ENCODE measurements at places on chromosomes 1 and 21. TPM values are rescaled to one million over a fixed set of nuclear protein-coding genes. Genes with fewer than 3 reads are reported as not detected.
A peak's percentile ranks its signal among the peaks of the same experiment; 100 is the strongest.

NHLH1 gene
- total RNA-seq = 0.23 TPM

DNA sequence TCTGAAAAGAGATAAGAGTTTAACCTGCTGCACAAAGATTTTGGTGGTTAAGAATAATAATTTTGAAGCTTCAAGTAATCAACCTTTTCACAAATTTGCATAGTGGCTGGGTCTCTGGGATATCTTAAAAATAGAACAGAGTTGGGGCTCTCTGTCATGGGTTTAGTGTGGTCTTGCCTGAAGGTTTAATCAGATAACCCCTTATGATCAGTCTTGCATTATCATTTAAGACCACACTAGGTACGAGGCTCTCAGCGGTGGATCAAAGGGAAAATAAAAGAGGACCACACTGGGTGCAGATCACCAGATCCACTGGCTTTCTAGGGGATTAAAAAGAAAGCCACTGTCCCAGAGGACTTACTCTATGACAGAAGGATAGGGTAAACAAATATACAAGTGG is 19.5 kb downstream of the LRRC8C start:
- no peak for DNase-seq
- no peaks in the 10 kb centered on the region for H3K36me3 ChIP-seq
- no peaks in the 10 kb centered on the region for H3K27me3 ChIP-seq
- H3K27ac ChIP-seq = no peak overlapping the region
- no peak overlapping the region for H3K4me3 ChIP-seq
- H3K4me1 ChIP-seq = peaks cover 84% of the 10 kb centered on the region

DNA sequence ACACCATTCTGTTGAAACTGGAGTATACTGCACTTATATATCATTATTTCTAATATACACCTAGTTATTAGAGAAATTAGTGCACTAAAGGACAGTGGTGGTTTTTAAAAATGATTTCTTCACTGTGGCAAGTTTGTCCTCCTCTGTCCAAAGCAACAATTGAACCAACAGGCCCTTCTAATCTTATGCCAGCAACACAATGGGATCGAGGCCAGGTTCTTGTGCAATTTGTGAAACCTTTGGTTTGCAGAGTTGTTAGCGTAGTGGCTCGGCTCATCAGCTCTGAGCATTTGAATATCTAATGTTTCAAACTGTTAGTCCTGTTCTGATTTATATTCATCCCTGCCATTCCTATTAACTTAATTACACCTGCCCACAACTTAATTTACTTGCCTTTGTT is 9.9 kb upstream of the LRRC39 start:
- H3K36me3 ChIP-seq = peaks cover 32% of the 10 kb centered on the region
- DNase-seq = no peak
- no peaks in the 10 kb centered on the region for H3K27me3 ChIP-seq
- H3K27ac ChIP-seq = no peak overlapping the region

GRCh38 chr1:203189951-203190352 is 3.4 kb upstream of the CHI3L1 start:
- H3K36me3 ChIP-seq = no peaks in the 10 kb centered on the region
- H3K4me1 ChIP-seq = peaks cover 36% of the 10 kb centered on the region
- no peaks in the 10 kb centered on the region for H3K27me3 ChIP-seq
- no peak overlapping the region for H3K27ac ChIP-seq

DNA sequence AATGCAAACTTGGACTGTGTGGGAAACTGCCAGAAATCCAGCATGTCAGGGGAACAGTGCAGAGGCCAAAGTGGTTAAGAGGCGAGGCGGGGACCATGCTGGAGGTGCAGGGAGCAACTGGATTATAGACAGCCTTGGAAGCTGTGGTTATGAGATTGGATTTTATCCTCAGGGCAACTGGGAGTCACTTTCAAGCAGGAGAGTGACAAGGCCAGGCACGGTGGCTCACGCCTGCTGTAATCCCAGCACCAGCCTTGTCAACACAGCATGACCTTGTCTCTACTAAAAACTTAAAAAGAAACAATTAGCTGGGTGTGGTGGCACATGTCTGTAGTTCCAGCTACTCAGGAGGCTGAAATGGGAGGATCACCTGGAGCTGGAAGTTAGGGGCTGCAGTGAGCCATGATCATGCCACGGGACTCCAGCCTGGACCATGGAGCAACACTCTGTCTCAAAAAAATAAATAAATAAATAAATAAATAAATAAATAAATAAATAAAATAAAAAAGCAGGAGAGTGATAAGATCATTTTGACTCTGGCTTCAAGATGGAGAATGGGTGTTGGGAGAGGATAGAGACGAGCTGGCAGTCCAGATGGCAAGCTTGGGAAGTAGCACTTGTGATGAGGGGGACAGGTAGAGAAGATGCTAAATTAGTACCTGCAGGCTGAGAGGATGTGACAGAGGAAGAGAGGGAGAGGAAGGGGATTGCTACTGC is 3.5 kb downstream of the HAPLN2 start:
- H3K27ac ChIP-seq = no peak overlapping the region
- H3K4me3 ChIP-seq = no peak overlapping the region
- no peak for DNase-seq

DNA sequence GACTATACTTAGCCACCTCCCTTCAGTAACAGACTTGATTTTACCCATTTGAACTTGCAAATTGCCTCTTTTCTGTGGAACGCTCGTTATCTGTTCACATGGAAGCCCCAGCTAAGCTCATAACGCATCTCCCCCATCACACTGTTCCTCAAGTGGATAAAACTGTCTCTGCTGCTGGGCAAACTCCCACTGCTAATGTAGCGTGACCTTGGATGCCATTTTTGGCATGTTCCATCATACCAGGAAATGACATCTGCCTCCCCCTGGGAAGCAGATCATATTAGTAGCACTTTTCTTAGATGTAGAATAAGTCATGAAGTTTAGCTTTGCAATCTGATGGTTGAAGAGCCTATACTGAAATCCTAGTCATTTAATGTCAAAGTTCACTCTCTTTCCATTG is 528.7 kb upstream of the PLXNA2 start:
- H3K27me3 ChIP-seq = no peaks in the 10 kb centered on the region
- H3K36me3 ChIP-seq = no peaks in the 10 kb centered on the region
- no peak overlapping the region for H3K27ac ChIP-seq
- no peak for DNase-seq
- no peaks in the 10 kb centered on the region for H3K4me1 ChIP-seq

DNA sequence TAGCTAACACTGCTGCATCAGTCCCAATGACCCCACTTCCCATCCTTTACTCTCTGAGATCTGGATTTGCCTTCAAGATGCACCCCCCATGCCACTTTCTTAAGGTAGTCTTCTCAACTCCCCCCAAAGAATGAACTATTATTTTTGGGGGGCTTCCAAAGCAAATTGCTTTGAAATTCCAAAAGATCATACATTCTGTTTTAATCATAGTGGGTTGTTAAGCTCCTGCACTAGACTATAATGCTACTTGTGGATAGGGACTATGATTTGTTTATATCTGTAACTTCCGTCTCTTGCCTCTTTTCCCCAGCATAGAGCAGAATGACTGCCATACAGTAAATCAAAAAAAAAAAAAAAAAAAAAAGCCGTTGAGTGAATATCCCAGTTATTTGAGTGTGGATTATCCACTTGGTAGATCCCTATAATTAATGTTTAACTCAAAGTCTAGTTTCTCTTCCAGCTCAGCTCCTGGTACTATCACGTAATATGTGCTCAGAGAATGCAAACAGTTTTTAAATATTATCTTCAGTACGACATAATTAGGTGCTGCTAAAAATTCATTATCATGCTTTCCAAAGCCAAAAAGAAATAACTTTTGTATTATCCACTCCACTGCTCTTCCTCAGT is 26.9 kb downstream of the KIRREL1 start:
- H3K36me3 ChIP-seq = no peaks in the 10 kb centered on the region
- peaks cover 5% of the 10 kb centered on the region for H3K27me3 ChIP-seq
- H3K4me3 ChIP-seq = no peak overlapping the region
- H3K4me1 ChIP-seq = peaks cover 2% of the 10 kb centered on the region

MAP10 gene
- 3.8 TPM for total RNA-seq

FNDC5 gene
- total RNA-seq = not detected

DNA sequence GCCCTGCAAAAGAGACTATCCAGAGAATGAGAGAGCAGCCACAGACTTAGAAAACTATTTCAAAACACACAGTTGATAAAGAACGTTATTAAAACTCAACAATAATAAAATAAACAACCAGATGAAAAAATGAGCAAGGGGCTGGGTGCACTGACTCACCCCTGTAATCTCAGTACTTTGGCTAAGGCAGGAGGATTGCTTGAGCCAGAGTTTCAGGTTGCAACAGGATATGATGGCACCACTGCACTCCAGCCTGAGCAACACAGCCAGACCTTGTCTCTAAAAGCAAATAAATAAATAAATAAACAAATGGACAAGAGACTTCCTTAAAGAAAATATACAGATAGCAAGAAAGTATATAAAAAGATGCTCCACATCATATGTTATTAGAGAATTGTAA is 144.6 kb downstream of the LRRIQ3 start:
- no peak for DNase-seq
- no peaks in the 10 kb centered on the region for H3K36me3 ChIP-seq
- H3K4me3 ChIP-seq = no peak overlapping the region
- H3K4me1 ChIP-seq = no peaks in the 10 kb centered on the region
- H3K27me3 ChIP-seq = no peaks in the 10 kb centered on the region
- H3K27ac ChIP-seq = no peak overlapping the region

DNA sequence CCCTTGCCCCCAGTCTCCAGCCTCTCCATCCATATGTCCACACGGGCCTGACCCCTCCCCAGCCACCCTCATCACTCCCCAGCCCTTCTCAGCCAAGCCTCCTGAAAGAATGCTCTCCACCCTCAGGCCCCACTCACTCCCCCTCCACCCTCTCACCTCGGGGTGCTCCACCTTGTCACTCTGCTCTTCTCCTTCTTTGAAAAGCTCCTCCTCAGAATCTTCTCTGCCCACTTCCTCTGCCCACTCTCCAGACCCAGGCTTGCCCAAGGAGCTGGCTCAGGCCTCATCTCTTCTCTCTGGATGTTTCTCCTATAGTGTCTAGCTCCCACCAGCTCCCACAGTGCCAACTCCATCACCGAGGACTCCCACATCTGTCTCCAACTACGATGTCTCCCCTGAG is 13.9 kb downstream of the COL8A2 start:
- H3K4me3 ChIP-seq = no peak overlapping the region
- no peak for DNase-seq
- H3K27ac ChIP-seq = no peak overlapping the region
- H3K27me3 ChIP-seq = no peaks in the 10 kb centered on the region

- no peak for DNase-seq
- peaks cover 21% of the 10 kb centered on the region for H3K36me3 ChIP-seq
- H3K27ac ChIP-seq = peak overlapping the region; percentile 99
- H3K27me3 ChIP-seq = no peaks in the 10 kb centered on the region
These were observed 1.1 kb downstream of the HLX start for GRCh38 chr1:220880362-220880670.

PGLYRP4 gene
- total RNA-seq = not detected

DNA sequence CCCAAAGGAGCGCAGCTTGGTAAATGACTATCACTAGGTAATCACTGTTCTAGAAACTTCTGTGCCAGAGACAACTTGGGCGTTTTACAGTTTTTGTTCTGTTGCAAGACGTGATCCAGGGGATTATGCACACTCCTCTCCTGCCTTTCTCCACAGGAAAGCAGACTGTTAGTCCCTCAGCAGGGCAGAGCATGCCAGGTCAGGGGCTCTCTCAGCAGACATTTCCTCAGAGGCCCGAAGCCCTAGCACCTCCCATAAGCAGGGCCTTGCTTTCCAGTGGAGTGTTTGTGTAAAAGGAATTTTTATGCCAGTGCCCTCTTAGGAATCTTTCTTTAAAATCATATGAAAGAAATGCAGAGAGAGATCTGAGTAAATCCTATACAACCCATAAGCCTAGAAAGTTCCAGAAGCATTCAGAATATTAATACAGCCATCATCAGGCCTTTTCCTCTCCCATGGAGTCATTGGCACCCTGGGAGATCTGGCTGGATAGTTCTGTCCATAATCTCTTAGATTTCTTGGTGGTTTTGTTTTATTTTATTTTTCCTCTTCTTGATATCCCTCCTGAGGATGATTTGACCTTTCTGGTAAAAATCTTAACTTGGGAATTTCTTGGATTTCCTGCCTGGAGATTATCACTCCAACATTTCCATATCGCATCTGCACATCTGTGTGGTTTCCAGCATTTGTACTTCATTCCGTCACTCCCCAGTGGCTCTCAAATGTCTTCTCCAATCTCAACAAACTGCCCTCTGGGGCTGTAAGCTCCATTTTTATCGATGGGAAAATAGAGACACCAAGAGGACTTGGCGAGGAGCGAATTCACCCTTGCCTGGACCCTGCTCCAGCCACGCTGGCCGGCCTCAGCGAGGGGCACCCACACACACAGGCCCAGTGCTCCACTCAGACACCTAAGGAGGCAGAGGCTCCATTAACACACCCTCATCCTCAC is 116.1 kb downstream of the PSMG1 start:
- DNase-seq = no peak
- H3K27ac ChIP-seq = peak overlapping the region; percentile 42
- H3K4me3 ChIP-seq = no peak overlapping the region
- no peaks in the 10 kb centered on the region for H3K27me3 ChIP-seq
- no peaks in the 10 kb centered on the region for H3K36me3 ChIP-seq

DNA sequence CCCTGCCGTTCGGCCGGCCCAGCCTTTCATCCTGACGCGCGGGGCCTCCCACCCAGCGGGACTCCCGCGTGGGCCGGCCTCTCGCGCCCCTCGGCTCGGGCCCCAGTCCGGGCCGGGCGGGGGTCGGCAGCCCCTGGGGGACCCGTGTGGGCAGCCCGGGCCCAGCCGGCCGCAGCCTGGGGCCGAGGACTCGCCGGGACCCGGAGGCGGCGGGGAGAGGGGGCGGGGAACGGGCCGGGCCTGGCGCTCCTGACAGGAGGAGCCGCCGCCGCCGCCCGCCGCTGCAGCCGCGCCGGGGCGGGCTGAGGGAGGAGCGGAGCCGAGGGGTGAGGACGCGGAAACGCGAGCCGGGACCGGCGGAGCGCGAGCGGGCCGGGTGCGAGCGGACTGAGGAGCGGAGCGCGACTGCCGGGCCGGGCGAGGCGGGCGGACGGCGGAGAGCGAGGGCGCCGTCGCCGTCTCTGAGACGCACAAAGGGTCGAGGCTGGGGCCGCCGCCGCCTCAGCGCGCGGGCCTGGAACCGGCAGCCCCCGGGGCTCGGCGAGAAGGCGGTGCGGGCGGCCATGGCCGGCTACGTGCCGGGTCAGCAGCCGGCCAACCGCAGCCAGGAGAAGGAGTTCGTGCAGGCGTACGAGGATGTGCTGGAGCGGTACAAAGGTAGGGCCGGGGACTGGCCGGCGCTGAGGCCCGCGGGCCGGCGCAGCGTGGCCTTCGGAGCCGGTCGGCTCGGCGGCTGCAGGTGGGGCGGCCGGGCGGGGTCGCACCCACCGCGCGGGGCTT is 79.1 kb downstream of the NDUFS5 start:
- H3K27ac ChIP-seq = peak overlapping the region; percentile 84
- peak; percentile 91 for DNase-seq
- H3K4me1 ChIP-seq = peaks cover 50% of the 10 kb centered on the region
- H3K27me3 ChIP-seq = no peaks in the 10 kb centered on the region
- no peaks in the 10 kb centered on the region for H3K36me3 ChIP-seq
- peak overlapping the region; percentile 90 for H3K4me3 ChIP-seq

RIMS3 gene
- total RNA-seq = 5.9 TPM

NUF2 gene
- 4.7 TPM for total RNA-seq

Measured in spleen (tissue), 13 donors.